ENCODE measurements at places on chromosomes 3 and 15. TPM values are rescaled to one million over a fixed set of nuclear protein-coding genes. Genes with fewer than 3 reads are reported as not detected.
A peak's percentile ranks its signal among the peaks of the same experiment; 100 is the strongest.

DNA sequence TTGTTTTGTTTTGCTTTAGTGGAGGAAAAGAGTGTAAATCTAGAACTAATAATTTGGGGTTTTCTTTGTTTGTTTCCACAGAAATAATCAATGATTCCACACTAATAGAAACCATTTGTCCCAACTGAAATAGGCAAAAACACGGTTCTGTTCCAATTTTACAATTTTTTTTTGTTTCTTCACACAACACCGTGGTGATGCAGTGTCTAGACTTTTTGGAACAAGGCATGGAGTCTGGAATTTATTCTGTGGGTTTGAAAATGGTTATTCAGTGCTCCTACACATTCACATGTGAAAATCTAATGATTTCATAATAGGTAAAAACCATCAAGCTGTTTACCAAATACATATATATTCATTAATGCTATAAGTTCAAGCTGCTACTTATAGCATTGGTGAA is 629.0 kb upstream of the TGFBR2 start:
- no peak for DNase-seq

DNA sequence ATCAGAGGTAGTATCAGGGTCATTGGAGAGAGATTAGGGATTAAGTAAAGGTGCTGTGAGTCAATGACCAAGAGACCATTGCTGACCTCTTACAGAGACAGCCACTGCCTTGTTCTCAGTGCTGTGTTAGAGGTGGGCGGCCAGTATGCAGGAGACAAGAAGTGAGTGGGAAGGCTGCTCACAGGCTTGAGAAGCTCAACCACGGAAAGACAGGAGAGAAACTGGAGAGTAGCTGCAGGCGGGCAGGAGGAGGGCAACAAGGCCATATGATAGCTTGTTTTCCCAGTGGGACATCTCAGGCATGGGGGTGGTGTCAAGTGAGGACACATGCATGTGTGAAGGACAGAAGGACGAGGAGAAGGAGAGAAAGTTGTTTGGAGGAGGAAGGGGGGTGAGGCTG is 237.3 kb downstream of the PDCD6IP start:
- no peak for DNase-seq

DNA sequence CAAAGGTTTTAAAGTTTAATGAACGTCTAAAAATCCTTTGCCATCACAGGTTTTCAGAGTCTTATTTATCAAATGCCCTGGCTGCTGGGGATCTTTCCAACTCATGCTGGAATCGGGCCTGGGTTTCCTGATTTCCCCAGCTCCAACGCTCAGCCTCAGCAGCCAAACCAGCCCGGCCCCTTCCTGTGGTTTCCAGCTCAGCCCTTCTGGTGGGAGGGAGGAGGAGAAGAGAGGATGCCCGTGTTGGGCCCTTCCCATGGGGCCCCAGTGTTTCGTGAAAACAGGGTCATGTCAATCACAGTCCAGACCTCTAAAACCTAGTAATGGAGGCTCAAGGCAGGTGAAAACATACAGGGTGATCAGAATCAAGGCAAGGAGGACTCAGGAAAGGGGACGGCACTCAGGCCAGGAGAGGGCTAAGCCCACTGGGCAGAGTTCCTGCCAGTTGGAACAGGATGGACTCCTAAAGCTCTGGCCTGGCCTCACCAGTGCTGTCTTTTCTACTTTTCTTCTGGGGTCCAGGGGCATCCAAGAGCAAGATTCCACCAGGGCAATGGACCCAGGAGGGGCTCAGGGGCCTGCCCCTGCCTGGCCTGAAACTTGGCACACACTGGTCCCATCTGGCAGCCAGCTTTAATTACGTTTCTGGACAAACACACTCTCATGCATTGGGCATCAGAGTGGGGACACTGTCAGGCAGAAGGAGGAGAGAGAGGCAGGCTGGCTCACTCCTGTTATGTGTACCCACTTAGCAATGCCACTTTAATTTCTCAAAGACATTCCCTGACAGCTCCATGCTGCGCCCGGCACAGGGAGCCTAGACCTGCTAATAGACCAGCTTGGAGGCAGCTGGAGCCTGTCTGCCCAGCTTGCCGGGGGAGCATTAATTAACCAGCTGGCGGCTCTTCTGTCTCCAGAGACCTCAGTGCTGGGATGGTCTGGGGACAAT is 194.6 kb downstream of the FAM43A start:
- peak; percentile 80 for DNase-seq

DNA sequence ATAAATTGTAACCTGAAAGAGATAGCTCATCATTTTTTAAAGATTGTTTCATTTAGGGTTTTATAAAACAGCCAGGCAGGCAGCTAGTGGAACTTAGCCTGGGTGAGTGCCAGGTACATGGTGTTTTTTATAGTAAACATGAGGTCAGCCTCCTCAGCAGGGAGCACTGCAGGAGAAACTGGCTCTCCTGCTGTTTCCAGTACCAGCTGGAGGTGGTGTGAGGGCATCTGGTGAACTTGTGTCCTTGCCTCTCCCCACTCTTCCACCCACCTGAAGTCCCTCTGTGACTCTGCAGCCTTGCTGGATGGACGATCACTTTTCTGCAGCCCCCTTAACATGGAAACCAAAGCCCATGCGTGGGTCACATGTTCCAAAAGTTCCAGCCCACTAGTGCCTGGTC is 128.4 kb downstream of the FAM174B start:
- DNase-seq: peak; percentile 39

- no peak for DNase-seq
These were observed 23.1 kb downstream of the CCDC33 start for GRCh38 chr15:74259292-74259648.

DNA sequence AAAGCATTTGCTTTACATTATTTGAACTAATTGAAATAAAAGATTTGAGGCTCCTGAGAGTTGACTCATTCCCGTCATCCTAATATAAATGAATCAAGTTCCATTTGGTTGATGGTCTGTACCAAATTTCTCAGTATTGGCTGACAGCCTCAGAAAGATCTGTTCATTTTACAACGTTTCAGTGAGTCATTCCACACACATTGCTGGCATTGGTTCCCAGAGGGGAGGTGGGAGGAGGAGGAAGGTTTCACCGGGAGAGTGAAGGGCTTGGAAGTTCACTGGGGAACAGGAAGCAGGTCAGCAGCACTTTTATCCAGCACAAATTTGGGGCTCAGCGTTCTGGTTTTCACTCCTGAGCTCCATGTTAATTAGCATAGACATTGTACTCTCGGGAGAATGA is 176.7 kb upstream of the CADPS start:
- DNase-seq: no peak

GRCh38 chr3:189289251-189289650 is 117.5 kb downstream of the TPRG1 start:
- DNase-seq: no peak

DNA sequence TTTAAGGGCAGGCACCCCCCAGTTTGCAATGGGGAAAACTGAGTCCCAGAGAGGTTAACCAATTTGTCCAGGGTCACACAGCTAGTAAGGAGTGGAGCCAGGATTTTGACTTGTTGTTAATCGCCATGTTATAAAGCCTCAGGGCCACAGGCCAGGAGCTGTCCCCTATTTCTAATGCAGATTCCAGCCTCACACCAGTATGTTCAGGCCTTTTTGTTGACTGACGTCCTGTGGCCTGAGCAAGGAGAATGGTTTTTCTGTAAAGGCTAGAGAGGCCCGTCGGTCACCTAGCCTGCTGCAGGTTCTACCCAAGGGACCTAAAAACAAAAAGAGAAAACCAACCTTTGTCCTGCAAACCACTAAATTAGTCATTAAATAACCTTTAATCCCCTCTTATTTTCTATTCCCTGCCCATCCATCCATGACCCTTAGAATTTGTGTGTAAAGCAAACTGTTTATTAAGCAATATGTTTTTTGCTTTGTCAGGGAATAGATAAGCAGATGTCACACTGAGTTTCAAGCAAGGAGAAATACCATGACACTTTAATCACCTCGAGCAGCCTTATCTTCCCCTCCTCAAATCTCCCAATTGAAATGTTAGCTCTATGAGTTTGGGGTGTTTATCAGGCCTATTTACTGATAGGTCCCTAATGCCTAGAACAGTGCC is 14.1 kb downstream of the ACOX2 start:
- no peak for DNase-seq

DNA sequence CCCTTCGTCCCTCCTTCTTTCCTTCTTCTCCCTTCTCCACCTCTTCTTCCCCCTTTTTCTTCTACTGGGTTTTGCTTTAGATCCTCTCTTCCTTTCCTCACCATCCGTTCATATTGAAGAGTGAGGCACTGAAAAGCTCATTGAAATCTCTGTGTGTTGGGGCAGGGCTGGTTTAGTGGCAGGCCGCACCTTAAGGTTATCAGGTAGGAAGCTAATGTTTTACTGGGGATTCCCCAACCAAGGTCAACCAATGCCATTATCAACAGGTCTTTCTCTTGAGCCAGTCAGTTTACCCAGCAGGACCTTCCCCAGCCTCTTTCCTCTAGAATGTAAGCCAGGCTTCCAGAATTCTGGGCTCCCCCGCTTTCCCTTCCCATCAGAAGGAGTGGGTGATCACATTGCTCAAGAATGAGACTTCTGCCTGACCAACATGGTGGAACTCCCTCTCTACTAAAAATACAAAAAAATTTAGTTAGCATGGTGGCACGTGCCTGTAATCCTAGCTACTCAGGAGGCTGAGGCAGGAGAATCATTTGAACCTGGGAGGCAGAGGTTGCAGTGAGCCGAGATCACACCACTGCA is 11.5 kb upstream of the VPS8 start:
- no peak for DNase-seq

DNA sequence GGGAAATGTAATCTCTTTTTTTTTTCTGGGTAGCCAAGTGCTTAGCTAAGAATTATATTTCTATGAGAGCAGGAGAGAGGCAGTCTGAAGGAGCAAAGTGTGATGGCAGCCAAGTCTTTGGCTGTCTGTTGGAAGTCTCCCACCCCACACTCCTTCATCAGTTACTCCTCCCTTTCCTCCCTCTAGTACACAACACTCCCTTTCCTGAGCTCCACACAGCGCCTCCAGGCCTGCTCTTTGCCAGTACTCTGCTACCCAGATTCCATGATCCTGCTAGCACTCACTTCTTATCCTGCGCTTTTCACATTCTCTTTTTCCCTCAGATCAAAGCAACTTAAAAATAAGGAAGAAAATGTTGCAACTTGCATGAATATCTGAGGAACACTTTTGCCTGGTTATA is 37.4 kb upstream of the SNRK start:
- no peak for DNase-seq

DNA sequence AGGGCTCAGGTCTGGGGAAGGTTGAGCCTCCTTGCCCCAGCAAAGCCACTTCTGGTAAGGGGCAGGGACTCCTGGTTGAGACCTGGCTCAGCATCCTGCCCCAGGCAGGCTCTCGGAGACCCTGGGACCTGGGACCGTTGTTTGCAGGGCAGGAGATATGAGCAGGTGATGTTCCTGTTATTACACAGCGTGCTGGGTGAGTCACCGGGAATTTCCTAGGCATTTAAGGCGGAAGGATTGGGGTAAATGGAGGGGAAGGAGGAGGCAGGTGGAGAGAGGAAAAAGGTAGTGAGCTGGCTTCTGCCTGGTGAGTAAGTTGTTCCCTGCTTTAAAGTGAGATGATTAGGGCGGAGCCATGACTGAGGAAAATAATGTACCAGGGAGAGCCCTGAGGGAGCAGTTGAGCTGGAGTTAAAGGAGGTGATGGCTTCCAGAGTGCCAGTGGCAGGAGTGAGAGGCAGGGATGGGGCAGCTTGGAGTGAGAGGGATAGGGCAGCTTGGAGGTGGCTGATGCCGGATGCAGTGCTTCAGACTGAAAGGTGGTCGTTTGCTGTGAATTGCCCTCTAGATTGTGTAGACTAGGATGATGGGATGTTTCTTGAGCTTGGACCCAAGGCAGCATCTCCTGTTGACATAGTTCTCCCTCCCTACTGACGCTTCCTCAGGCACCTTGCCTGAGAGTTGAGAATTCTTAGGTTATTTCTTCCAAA is 79.4 kb downstream of the AAGAB start:
- DNase-seq: peak; percentile 90

- DNase-seq: no peak
These were observed 19.2 kb downstream of the SLC41A3 start for GRCh38 chr3:126064627-126065258.

DNA sequence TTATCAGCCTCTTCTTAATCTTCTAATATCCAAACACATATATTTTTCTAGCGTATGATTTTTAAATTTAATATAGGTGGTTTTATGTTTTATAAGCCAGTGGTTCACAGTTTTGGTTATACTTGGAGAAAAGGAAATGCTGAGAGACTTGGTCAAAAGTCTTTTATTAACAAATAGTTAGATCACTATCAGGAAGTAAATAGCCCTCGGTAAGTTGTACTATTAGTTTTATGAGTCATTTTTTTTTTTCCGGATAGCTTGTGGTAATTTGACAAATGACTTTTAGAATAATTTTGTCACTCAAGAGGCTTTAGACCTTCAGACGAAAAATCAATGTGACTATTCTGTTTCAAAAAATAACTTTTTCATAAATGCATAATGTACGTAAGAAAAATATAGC is 232.2 kb upstream of the ROBO1 start:
- peak; percentile 56 for DNase-seq

DNA sequence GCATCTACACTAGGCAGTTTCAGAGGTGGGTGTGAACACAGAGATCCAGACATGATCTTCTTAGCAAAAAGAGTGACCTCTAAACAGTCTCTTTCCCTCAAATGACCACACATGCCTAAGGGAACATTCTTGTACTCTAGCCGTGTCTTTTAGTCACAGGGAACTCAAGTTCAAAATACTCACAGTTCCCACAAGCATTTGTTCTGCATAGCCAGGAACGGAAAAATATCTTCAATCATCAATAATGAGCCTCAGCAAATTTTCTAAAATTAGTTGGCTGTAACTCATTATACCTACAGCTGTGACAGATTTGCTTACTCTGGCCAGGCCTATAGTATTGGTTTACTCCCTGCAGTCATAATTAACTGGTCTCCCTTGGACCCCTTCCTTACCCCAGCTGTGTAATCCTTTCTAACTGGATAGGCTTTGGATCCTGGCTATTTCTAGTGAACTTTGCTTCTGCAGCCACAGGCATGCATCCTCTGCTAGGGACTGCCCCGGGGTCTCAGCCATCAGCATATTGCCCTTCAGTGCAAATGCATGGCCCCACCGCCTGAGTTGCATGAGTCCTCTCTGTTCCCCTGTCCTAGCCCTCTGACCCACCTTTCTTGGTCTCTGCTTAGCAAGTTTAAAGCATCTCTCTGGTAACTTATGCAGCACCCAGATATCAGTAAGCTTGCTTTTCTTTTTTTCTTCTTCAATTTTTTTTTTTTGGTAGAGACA is 56.0 kb upstream of the HACD2 start:
- no peak for DNase-seq

- DNase-seq: no peak
These were observed 24.1 kb downstream of the GABPB1 start for GRCh38 chr15:50330921-50331320.

GRCh38 chr3:98778383-98778782 is 15.2 kb downstream of the ST3GAL6 start:
- peak; percentile 55 for DNase-seq

DNA sequence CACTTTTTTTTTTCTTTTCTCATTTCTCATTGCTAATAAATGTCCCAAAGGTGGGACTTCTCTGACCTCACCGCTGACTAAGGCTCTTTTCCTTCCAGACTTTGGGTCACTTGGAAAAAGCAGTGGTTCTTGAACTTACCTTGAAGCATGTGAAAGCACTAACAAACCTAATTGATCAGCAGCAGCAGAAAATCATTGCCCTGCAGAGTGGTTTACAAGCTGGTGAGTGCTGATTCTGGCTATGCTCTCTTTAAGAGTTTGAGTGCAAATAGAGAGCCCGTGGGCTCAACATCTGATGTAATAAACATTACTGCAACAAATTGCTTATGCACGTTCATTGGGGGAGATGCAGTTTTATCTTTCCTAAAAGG is 2.0 kb downstream of the BHLHE40 start:
- peak; percentile 52 for DNase-seq

The NCEH1 gene
- total RNA-seq: 20.5 TPM

The ECE2 gene
- not detected for total RNA-seq

The GOLIM4 gene
- 39.7 TPM for total RNA-seq

The GPR62 gene
- total RNA-seq: 0.15 TPM
